ENCODE measurements at places on chromosomes 4 and X.

- DNase-seq: no peak
Measured at GRCh38 chr4:174358829-174359228, 75.1 kb downstream of the CEP44 start.

- no peak for DNase-seq
Measured at GRCh38 chr4:1050486-1051213, 39.2 kb downstream of the FGFRL1 start.

DNA sequence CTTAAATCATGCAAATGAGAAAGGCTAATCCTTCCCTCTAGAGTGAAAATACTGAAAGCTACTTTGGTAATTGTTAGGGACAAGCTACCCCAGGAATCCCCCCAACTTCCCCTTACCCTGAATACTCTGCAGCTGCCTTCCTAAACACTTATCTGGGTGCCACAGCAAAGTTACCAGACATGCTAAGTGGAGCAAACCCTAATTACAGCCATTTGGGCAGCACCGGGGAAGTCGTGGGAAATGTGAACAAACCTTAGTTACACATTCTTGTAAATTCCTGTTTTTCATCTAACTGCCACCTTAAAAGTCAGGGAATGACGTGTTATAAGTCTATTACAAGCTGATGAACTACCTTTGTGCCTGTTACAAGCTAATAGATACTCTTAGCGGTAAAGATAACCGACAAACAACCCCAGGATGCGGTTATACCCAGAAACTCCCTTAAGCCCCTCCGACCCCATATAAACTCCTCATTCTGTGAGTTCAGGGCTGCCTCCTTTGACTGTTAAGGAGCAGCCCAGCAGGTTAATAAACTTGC is 66.0 kb upstream of the PLAC8 start:
- no peak for DNase-seq

DNA sequence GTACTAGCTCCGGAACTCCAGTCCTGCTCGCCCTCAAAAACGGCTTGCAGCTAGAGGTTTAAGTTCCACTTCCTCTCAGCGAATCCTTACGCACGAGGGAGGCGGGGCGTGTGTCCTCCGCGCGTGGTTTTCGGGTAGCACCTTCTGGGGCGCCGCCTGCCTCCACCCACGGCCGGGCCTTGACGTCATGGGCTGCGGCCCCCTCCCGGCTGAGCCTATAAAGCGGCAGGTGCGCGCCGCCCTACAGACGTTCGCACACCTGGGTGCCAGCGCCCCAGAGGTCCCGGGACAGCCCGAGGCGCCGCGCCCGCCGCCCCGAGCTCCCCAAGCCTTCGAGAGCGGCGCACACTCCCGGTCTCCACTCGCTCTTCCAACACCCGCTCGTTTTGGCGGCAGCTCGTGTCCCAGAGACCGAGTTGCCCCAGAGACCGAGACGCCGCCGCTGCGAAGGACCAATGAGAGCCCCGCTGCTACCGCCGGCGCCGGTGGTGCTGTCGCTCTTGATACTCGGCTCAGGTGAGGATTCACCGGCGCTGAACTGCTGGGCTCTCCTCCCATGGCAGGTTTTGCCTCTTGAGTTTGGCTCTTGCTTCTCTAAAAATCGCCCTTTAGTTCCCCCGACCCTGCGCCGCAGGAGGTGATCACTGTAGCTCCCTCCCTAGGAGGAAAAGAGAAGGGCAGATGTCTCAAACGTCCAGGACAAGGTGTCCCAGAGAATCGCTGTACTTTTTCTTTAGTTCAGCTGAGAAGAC is at the start of gene AREG:
TSS of gene AREG (plus strand) at position 246 of the 752 bp plus-strand sequence. CDS start at position 456, 210 bp downstream.
- DNase-seq: peak; percentile 62

- DNase-seq: no peak
Measured at GRCh38 chrX:15410947-15411346, 26.7 kb upstream of the VEGFD start.

DNA sequence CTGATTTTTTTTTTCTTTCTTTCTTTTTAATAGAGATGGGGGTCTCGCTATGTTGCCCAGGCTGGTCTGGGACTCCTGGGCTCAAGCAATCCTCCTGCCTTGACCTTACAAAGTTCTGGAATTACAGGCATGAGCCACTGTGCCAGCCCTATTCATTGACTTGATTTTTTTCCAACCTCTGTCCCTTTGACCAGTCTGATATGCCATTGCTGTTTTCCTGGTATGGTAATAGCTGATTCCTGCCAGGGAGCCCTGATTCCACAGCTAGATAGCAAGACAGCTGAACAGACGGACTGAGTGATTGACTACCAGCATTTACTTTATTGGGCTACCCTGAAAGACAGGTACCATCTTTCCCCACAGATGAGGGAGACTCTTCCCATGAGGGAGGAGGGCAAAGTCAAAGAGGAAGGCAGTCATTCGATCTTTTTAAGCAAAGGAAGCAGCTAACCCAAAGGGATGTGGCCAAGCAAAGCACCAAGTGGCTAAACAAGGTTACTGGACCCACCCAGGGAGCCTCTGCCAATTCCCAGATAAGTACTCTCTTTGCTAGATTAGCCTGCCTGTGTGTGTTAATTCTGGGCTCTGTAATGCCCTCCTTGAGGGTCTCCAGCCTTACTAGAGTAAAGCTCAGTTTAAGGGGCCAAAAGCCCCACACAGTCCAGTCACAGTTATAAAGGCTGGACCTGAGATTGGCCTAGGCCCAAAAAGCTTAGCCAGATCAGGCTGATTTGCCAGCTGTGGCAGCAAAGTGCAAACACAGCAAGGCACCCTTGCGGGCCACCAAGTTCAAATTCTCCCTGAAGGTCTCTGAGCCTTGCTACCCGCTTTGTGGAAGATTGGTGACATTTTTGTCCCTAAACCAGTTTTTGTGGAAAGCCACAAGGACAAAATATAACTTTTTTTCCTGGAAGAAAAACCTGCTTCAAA is 192.4 kb upstream of the GPC4 start:
- no peak for DNase-seq

DNA sequence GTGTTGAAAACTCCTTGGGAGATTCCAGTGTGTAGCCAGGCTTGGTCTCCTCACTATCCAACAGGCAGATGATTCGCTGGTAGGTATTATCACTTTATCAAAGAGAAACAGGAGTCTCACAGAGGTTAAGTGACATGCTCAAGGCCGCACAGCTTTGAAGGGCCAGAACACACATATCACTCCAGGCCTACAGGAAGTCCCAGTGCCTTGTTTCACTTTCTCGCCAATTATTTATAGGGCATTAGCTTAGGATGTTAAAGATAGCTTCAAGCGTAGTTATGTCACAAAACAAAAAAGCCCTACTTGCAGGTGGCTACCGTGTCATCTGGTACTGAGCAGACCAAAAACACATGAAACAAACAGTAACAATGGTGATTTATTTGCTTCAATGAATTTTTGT is 13.2 kb downstream of the ATP8A1 start:
- DNase-seq: no peak

DNA sequence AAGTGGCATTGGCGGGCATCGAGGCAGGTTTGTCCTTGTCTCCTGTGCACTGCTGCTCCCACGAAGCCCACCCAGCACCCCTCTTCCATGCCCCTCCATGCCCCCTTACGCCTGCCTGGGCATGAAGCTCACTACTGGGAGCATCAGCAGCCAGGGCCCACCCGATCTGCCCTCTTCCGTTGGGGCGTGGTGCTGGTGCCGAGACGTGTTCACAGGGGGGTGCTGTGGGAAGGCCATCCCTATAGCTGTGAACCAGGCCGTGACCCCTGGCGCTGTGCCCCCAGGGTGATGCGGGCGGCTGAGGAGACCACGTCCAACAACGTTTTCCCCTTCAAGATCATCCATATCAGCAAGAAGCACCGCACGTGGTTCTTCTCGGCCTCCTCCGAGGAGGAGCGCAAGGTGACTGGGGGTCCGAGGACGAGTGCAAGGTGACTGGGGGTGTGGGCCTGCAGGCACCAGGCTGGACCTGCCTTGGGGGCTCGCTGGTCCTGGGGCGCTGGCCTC is 19.3 kb upstream of the ADD1 start:
- no peak for DNase-seq

DNA sequence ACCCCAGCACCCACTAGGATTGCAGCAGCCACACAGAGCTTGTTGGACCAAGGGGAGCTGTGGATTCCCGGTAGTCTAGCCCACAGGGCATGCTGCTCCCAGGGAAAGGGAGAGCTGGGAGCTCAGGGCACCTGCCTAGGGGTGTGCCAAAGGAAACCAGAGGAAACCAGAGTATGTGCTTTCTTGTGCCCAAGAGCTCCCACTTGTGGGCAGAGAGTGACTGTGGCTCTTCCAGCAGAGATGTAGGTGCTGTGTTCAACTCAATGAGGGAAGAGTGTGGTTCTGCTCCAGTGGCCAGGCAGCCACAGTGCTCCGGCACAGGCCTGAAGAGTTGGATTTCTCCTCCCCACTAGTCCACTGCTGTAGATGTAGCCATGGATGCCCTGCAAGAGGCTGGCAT is 1050.0 kb upstream of the INTU start:
- DNase-seq: no peak

- no peak for DNase-seq
Measured at GRCh38 chrX:14359316-14359715, 170.0 kb upstream of the GLRA2 start.

- no peak for DNase-seq
Measured at GRCh38 chr4:74244049-74244448, 64.2 kb upstream of the EPGN start.

- no peak for DNase-seq
Measured at GRCh38 chr4:101155945-101156344, 191.4 kb downstream of the PPP3CA start.

GRCh38 chr4:155582041-155582440 is 84.6 kb upstream of the GUCY1A1 start:
- DNase-seq: no peak

DNA sequence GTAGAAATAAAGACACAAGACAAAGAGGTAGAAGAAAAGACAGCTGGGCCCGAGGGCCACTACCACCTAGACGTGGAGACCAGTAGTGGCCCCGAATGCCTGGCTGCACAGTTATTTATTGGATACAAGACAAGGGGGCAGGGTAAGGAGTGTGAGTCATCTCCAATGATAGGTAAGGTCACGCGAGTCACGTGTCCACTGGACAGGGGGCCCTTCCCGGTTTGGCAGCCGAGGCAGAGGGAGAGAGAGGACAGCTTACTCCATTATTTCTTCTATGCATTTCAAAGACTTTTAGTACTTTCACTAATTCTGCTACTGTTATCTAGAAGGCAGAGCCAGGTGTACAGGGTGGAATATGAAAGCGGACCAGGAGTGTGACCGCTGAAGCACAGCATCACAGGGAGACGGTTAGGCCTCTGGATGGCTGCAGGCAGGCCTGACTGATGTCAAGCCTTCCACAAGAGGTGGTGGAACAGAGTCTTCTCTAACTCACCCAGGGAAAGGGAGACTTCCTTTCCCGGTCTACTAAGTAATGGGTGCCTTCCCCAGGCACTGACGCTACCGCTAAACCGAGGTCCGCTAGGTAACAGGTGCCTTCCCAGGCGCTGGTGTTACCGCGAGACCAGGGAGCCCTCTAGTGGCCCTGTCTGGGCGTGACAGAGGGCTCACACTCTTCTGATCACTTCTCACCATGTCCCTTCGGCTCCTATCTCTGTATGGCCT is 44.9 kb downstream of the ZBTB49 start:
- DNase-seq: peak; percentile 21

- DNase-seq: no peak
Measured at GRCh38 chr4:86035688-86036087, 324.2 kb downstream of the MAPK10 start.

GRCh38 chr4:1462009-1462767 is 55.9 kb upstream of the NKX1-1 start:
- no peak for DNase-seq

DNA sequence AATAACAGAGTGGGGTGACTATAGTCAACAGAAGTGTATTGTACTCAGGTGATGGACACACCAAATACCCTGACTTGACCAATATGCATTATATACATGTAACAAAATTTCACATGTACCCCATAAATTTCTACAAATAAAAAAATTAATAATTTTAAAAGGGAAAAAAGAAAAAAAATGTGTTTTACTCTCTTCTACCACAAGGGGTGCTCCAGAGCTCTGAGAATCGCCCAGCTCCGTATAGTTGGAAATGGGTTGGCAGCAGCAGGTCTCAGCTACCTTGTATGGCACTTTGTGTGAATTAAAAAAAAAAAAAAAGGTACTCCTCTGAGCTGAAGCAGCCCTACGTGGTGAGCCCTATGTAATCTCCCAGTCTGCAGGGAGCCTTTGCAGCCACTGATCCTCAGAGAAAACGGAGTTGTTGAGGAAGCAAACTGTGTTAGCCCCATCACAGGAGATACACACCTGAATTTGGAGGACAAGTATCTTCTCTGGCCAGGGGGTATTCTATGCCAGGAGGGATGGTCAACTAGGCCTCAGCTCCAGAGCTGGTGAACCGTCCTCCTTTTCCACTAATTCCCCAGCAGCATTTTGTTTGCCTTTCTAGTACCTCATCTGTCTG is 17.2 kb upstream of the POLA1 start:
- no peak for DNase-seq

GRCh38 chrX:15334561-15334960 is 762 bp downstream of the PIGA start:
- DNase-seq: no peak

DNA sequence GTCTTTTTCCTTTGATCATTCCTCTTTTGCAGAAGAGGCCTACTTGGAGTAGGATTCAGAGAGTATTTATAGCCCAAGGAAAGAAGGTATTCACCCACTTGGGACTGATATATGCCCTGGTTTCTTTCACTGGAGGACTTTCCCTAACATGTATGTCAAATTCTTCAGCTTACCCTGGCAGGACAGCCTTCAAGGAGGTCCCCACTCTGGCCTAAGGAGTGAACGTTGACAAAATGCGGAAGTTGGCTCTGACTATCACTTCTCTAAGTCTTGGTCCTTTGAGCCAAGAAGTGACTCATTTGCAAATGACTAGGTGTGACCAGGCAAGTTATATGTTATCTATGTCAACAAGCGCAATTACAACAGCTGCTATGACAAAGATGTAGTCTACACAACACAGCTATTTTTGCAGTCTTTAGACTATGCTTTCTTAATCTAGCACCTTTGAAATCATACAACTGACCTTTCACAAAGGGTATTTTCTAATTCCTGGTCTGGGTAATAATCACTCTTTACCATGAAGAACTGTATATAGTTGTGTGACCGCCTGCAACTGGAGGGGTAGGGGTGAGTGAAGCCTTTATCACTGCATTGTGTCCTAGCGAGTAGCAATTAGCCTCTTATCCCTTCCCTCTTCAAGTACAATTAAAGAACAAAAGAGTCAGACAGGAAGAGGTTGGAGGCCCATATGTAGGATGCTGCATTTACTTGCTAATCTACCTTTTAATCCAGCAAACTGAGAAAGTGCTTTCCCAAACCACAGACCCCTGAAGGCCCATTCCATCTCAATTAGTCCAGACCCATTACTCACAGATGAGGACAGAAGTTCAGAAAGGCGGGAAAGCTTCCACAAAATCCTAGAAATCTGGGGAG is 50.1 kb downstream of the RASGEF1B start:
- DNase-seq: no peak
